Neuronal stem cell (in vitro differentiated cells): ENCODE measurements at places on chromosomes 4 and X.

- no peak for DNase-seq
Observed at GRCh38 chr4:145951931-145952330, 13.3 kb upstream of the ZNF827 start.

- no peak for DNase-seq
Observed at GRCh38 chr4:7513671-7514070, 78.9 kb upstream of the PSAPL1 start.

DNA sequence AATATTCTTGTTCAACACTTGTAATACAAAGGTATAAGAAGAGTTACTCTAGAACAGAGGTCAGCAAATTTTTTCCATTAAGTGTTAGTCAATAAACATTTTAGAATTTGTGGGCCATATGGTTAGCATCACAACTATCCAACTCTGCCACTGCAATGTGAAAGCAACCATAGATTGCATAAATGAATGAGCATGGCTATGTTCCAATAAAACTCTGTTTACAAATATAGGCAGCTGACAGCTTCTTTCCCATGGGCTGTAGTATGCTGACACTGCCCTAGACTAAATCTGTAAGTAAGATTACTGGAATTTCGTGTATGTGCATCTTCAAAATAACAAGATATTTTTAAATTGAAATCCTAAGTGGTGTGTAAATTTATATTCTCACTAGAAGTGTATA, 73.7 kb downstream of the GABRA2 start:
- DNase-seq = no peak

- no peak for DNase-seq
Observed at GRCh38 chrX:14922437-14922836, 49.2 kb downstream of the MOSPD2 start.

DNA sequence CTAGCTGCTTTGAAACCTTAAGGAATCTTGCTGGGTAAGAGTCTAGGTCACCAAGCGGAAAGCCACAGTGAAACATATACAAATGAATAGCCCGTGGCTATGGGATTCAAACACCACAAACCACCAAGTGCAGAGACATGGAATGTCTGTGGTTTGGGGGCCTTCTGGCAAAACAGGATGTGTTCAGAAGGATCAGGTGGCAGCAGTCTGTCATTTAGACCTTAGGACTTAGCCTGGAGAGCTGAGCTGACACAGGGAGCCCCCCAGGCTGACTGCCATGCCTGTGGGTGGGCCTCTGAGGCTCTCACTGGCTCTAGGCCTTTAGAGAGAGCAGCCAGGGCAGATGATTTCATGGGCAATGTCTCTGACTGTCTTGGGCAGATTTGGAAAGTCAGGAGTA, 225.6 kb downstream of the FBXW7 start:
- DNase-seq = no peak

DNA sequence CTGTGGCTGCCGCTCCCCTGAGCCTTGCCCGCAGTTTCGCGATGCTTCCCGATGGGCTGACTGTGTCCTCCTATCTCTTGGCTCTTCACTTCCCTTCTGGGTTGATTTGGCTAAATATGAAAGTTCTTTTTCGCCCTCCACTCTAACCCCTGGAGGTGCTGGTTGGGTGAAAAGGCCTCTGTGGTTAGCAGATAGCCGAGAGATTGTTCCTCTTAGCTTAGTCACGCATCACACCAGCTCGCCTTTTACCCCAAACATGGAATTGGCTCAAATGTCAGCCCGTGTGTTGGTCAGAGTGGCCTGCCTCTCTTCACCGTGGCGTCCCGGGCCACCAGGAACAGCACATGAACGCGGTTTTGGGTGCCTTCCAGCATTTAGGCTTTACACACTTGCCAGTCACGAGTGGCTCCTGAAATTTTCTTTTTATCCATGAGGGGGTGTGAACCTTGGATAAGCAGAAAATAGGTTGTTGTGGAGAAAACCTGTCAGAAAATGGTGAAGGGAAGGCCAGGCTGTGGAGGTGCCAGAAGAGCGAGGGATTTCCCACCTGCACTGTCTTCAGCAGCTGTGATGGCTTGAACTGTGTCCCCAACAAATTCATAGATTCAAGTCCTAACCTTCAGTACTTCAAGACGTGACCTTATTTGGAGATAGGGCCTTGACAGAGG, 8.9 kb downstream of the CLCN4 start:
- no peak for DNase-seq

- DNase-seq = no peak
Observed at GRCh38 chrX:150848914-150849365, 49.5 kb downstream of the CD99L2 start.

GRCh38 chr4:77001907-77002306, 52.4 kb downstream of the SEPTIN11 start:
- DNase-seq = peak; percentile 20

DNA sequence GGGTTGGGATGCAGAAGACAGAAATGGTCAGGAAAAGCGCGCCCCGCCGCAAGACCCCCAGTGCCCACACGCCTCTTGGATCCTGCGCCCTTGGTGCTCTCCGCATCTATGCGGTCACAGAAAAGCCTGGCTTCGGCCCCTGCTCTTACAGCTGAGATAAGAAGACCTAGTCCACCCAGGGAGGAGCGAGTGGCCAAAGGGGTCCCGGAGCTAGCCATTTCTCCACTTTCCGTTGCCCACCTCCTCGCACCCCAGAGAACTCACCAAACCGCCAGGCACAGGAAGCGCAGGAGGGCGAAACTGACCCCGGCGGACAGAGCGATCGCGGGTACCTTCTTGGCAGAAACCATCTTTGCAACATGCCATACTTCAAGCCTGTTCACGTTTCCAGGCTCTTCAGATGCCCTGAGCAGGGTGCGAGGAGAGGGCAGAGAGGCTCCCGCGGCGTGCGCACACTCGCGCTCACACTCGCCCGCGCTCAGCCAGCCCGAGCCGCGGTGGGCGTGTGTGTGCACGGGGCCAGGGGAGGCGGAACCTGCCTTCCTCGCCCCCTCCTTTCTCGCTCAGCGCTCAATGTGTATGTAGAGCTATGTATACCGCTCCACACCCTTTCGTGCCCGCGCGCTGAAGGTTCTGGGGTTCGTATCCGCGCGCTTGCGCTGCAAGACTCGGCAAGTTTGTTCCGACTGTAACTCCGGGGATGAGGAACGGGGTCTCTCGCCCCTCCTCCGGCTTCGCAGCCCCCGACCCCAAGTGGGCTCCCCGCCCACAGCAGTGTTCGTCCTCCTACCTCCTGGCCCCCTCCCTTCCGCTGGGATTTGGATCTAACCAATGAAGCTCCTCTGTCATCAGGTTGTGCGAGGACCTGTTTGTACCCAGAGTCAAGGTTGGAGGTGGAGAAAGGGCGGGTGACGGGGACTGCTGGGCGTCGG, at the start of gene GABRA4:
GABRA4 (minus strand) TSS at position 507 of the 932 bp plus-strand sequence; CDS start at position 350, 157 bp downstream.
- peak; percentile 35 for DNase-seq
